Right hindlimb (tissue), 1 donor: ENCODE measurements at places on chromosomes 12 and 14.

DNA sequence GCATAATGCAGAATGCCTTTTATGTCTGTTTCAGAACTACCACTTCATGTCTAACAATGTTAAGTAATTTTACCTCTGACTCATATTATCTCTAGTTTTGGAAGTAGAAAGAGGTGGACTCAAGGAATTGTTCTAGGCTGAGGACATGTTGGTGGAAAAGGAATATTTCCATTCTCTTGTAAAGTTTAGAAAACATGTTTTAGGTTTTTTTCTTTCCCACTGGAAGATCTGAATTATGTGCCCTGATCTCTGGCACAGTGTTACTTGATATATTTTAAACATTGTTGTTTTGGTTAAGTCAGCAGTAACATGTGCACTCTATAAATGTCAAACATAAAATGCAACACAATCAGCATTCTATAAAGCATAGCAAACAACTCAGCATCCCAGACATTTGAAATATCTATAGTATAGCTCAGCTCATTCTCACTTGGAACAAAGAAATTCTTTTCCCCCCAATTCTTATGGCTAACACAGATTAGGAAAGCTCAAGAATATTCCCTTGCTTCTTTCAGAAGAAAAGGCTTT is 202.3 kb downstream of the STXBP6 start:
- DNase-seq: no peak

- no peak for DNase-seq
Observed at GRCh38 chr12:81329085-81329484, 251.2 kb downstream of the ACSS3 start.

DNA sequence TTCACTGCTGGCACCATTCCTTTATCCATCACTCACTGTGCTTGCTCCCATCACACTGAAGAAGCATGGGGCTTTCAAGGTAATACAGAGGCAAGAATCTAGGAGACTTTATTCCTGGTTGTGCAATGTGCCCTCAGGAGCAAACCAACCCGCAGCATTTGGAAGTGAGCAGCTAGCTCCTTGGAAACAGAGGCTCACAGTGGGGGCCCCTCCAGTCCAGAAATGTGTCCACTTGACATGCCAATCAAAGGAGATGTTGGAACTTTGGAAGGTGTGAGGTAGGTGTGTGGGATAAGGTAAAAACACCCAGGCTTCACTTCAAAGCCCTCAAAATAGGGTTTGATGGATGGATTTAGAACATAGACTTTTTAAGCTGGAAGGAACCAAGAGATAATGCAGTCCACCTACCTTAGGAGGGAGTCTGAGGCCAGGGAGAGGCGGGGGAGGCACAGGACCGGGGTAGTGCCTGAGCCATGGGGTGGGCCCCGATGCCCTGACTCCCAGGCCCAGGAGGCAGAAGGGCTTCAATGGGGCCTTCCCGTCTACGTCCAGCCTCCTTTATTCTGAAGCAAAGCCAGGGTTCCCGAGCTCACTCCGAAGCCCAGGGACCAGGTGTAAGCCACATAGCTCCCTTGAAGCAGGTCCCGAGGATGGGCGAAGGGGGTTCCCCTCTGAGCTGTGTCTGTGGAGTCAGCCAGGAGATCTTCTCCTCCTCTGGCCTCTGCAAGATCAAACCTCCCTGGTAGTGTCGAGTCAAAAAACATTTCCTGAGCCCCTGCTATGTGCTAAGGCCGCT is 17.6 kb upstream of the BCL11B start:
- DNase-seq: no peak

GRCh38 chr14:55957950-55958349 is 160.3 kb upstream of the PELI2 start:
- DNase-seq: no peak

DNA sequence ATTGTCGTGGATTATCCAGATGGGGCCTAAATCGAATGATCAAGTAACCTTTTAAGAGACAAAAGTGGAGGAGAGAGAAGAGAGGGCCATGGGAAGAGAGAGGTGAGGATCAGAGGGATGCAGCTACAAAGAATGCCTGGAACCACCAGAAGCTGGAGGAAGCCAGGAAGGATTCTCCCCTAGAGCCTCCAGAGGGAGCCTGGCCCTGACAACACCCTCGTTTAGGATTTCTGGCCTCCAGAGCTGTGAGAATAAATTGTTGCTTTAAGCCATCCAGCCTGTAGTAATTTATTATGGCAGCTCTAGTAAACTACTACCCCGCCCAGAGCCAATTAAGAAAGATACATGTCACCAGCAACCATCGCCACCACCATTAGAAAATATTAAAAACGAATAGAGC is 46.2 kb upstream of the GSC start:
- no peak for DNase-seq

DNA sequence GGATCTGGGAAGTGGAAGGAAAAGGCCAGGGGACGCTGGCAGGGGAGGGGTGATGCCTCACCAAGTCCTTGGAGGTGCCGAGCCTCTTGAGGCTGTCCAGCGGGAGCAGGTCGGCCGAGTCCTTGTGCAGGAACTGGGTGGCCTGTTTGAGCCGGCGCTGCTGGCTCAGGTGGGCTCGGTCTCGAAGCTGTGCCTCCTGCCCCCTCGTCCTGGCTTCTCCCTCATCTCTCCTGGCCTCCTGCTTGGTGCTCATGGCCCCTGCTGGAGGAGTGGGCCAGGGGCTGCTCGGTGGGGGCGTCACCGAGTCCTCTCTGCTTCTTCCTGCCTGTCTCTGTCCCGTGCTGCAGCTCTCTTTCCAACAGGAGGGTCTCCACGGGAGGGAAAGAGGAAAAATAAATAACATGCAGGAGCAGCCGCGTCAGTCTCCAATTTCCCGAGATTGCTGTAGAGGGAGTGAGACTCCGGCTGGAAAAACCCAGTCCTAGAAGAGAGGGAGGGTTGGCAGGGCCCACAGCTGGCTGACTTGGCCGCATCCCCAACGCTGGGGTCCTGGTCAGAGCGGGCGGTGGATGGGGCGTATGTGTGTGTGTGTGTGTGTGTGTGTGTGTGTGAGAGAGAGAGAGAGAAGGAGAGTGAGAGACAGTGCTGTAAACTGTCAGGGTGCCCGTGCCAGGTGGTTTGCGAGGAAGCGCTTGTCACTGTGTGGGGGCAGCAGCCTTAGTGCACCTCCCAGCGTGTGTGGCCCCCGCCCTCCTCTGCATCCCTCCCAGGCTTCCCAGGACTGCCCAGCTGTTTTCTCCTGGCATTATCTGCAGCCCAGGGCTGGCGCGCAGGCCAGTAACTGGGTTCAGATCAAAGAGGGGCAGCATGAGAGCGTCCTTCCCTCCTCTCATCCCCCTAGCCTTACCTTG is at the start of gene NRIP2:
NRIP2 (minus strand) TSS at position 455 of the 911 bp plus-strand sequence; CDS start at position 403, 52 bp downstream.
- peak; percentile 90 for DNase-seq

DNA sequence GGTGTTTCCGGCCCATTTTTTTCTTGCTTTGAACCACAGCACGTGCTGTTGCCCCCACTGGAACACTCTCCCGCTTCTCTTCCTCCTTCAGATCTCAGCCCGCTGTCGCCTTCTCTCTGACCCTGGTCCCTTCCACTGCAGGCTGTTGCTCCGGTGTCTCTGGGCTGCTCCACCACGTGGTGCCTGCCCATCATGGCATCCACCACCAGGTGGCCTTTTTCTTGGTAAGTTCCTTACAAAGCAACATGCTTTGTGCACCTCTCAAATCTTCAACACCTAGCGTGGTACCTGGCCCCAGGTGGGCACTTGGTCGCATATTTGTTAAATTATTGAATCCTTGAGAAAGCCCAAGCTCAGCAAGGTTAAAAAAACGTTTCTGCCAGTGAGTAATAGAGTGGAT is 19.1 kb downstream of the TUNAR start:
- DNase-seq: no peak

- DNase-seq: no peak
Observed at GRCh38 chr12:6279631-6280030, 30.9 kb upstream of the PLEKHG6 start.

DNA sequence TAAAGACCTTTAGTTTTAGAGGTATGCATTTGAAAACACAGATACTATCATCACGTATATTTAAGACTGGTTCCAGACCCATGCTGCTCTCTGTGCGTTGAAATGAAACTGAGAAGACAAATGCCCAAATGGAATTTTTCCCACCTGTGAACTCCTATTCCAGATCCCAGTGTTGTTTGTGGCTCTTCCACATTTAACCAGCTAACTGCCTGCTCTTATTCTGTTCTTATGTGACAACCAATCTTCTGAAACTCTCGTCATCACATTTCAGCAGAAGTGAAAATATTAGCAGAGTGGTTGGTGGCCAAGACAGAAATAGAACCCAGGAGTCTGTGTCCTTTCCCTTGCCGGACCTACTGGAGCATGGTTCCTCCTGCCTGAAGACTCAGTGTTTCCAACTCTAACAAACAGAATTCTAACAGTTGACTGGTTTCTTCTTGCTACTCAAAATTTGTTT is 460.2 kb downstream of the RAD51B start:
- DNase-seq: no peak

- no peak for DNase-seq
Observed at GRCh38 chr12:23566133-23566532, 383.3 kb downstream of the SOX5 start.

- peak; percentile 51 for DNase-seq
Observed at GRCh38 chr12:102958073-102958829, 777 bp downstream of the ASCL1 start.

- DNase-seq: no peak
Observed at GRCh38 chr12:108831309-108831991, 25.9 kb downstream of the SSH1 start.

DNA sequence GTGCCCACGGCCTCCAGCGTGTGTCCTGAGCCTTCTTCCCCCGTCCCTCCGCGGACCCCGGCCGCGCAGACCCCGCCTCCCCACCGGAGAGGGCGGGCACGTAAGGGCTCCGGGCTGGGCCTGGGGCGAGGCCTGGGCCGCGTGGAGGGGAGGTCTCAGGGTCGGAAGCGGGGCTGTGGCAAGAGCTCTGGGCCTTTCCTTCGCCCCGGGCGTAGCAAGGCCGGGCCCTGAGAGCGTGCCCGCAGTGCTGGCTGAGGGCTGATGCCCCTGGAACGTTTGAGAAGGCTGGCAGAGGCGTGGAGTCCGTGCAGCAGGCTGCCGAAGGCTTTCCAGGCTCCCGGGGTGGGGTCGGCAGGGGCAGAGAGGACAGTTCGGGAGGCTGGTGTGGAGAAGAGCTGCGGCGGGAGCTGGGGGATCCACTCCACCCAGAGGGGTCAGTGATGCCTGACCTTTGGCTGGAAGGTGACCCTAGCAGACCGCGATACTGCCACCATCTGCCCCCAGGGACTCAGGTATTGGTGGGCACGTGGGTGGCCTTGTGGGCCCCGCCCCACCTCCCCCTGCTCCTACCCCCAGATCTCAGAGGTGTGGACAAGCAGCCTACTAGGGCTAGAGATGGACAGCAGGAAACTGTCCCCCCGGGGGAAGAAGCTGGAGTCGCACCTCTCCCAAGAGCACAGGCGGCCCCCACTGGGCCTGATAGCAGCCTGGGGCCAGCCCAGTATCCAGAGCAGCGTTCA is 558 bp downstream of the TEX22 start:
- DNase-seq: no peak

DNA sequence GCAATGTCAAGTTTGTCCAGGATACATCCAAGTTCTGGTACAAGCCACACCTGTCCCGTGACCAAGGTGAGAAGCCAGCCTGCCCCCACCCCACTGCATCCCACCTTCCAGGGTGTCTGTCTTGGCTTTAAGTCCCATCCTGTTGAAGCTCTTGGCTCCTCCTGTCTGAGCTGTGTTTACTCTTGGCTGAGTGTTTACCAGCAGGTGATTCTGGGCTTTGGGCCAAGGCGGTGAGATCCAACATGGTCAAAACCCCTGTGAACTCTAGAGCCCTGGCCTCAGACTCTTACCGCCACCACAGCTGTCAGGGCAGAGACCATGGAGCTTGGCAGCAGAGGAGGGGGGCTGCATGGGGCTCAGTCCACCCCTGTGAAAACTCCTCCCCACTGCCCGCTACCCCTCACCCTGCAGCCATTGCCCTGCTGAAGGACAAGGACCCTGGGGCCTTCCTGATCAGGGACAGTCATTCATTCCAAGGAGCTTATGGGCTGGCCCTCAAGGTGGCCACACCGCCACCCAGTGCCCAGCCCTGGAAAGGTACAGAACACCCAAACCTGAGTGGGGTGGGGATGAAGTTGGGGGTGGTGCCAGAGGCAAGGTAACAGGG is 11.6 kb downstream of the TNS2 start:
- peak; percentile 37 for DNase-seq

DNA sequence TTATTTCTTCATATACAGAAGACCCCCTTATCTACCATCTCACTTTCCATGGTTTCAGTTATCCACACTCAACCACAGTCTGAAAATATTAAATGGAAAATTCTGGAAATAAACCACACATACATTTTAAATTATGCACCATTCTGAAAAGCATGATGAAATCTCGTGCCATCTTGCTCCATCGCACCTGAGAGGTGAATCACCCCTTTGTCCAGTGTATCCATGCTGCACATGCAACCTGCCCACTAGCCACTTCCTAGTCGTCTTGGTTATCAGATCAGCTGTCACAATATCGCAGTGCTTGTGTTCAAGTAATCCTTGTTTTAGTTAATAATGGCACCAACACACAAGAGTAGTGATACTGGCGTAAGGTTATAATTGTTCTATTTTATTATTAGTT is 145.7 kb downstream of the C12orf42 start:
- no peak for DNase-seq

DNA sequence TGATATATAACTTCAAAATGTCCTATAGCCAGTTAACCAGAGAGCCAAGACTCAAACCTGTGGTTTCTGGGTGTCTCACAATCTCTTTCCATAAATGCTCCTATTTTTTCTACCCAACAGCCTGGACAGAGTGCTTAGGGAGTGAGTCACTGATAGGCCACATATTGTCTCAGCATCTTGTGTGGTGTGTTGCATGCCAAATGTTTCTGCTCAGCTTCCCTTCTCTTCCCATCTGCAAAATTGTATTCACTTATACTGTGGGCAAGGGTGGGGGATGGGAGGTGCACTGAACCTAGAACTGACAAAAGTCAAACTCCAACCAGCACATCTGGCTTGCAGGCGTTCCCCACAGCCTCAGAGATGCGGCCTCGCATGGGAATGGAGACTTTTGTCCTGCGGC is 123.3 kb downstream of the KCNA5 start:
- DNase-seq: no peak

DNA sequence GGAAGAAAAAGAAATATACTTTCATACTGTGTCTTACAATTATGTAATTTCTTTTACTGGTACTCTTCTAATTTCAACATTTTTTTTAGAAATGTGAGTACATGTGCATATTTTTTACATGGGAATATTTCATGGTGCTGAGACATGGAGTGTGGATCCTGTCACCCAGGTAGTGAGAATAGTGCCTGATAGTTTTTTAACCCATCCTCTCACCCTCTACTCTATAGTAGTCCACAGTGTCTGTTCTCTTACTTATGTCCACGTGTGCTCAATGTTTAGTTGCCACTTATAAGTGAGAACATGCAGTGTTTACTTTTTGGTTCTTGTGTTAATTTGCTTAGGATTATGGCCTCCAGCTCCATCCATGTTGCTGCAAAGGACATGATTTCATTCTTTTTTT is 548.8 kb downstream of the AACS start:
- no peak for DNase-seq

- no peak for DNase-seq
Observed at GRCh38 chr14:50775357-50775756, 55.6 kb downstream of the NIN start.
